ENCODE measurements at places on chromosomes 4 and X. TPM values are rescaled to one million over a fixed set of nuclear protein-coding genes. Genes with fewer than 3 reads are reported as not detected.

The ERCC6L gene
- total RNA-seq, result 0.74 TPM

GRCh38 chr4:146398896-146399445, 122.8 kb downstream of the SLC10A7 start:
- H3K27ac ChIP-seq, result no peak overlapping the region
- DNase-seq, result no peak
- no peaks in the 10 kb centered on the region for H3K4me1 ChIP-seq
- H3K4me3 ChIP-seq, result no peak overlapping the region

The SPIN2A gene
- total RNA-seq, result 2.5 TPM

The SCRG1 gene
- total RNA-seq, result 0.49 TPM

DNA sequence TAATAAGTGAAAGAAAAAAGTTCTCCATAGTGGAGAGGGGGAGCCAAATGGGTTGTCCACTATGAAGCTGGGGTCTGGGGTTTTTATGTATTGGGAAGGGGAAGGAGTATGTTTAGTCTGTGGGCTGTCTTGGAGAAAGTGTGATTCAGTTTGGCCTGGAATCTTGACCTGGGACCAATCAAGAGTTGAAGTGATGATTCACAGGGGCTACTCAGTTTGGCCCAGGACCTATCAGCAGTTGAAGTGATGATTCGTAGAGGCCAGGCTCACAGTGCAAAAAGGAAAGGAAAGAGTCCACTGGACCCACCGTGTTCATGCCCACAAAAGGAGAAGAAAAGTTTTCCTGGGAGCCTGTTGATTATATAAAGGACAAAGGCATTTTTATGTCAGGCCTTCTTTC, 47.3 kb upstream of the RAB9B start:
- no peaks in the 10 kb centered on the region for H3K36me3 ChIP-seq
- H3K27me3 ChIP-seq, result no peaks in the 10 kb centered on the region
- H3K4me1 ChIP-seq, result no peaks in the 10 kb centered on the region
- H3K4me3 ChIP-seq, result no peak overlapping the region

DNA sequence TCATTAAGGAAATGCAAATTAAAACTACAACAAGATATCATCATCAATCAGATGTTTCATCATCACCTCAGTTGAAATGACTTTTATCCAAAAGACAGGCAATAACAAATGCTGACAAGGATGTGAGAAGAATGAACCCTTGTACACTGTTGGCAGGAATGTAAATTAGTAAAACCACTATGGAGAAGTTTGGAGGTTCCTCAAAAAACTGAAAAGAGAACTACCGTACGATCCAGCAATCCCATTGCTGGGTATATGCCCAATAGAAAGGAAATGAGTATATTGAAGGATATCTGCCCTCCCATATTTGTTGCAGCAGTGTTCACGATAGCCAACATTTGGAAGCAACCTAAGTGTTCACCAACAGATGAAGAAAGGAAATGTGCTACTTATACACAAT, 50.6 kb upstream of the STARD8 start:
- H3K4me3 ChIP-seq, result no peak overlapping the region
- no peaks in the 10 kb centered on the region for H3K36me3 ChIP-seq
- DNase-seq, result no peak
- no peak overlapping the region for H3K27ac ChIP-seq

DNA sequence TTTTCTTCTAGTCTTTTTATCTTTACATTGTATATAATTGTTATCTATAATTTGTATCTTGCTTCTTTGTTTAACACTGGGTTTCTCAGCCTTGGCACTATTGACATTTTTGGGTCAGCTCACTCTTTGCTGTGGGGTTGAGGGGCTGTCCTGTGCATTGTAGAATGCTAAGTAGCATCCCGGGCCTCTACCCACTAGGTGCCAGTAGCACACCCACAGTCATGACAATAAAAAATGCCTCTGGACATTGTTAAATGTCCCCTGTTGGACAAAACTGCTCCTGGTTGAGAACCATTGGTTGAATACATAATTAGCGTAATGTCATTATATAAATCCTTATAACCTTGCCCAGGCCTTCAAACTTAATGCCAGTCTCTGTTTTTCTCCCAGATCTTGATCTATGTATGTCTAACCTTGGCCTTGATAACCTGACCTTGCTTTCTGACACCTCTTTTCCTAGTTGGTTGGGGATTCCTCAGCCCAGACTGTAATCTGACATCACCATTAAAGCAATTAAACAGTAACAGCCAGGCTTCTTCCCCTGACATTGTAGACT, 46.1 kb downstream of the DCX start:
- H3K4me1 ChIP-seq, result no peaks in the 10 kb centered on the region
- no peaks in the 10 kb centered on the region for H3K27me3 ChIP-seq
- no peak overlapping the region for H3K4me3 ChIP-seq
- H3K36me3 ChIP-seq, result no peaks in the 10 kb centered on the region
- DNase-seq, result no peak
- H3K27ac ChIP-seq, result no peak overlapping the region

The TLR10 gene
- total RNA-seq, result not detected

All from vagina (tissue), 2 donors.